ENCODE measurements at places on chromosomes 13 and 19.

DNA sequence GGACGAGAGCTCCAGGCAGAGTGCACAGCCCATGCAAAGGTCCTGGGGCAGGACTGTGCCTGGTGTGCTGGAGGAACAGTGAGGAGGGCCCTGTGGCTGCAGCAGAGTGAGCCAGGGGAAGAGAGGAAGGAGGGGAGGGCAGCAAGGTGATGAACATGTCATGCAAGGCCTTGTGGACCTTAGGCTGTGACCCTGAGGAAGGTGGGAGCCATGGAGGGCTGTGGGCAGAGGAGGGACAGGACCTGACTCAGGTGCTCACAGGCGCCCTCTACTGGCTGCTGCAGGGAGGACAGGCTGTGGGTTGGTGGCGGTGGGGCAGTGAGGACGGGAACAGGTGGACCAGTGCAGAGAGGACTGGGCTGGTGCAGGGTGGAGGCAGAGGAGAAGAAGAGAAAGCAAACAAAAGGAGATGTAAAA lies 170.3 kb downstream of the PTPRS start:
- no peak for DNase-seq

DNA sequence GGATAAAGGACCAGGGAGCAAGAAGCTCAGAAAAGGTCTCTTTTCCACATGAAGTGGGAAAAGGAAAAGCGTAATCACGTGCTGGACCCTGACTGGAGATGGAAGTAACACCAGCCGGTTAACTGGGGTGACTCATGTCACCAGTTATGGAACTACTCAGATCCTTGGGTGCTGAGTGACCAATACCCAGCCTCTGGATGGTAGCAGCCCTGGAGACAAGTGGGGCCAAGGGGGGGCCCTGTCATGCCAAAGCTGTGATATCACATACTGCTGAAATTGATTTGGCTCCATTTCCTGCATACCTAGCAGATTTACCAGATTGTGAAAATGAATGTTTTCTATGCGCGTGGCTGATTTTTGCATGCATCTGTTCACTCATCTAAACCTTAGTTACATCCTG lies 158.9 kb downstream of the ZIC5 start:
- no peak for DNase-seq

- DNase-seq = no peak
Measured at GRCh38 chr13:59770451-59770850, 393.3 kb downstream of the DIAPH3 start.

DNA sequence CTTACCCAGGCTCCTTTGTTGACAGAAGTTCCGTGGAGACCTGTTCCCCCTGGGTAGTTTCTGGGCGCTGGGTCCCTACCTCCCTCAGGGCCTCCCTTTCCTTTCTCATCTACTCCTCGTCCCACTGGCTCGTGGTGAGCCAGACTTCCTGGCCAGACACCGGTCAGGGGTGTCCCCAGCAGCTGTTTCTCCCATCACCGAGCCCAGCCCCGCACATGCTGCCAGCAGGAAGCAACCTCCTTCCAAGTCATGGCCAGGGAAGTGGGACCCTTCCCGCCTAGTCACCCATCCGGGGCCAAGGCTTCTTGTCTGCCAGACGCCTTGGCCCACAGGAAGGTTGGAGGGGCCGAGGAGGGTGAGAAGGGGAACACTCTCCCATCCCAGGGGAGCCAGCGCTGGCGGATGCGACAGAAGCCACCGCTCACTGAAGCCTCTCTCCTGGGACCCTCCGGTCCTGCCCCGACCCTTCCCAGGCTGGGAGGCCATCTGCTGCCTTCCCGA lies 5.7 kb downstream of the PAK4 start:
- DNase-seq = no peak

GRCh38 chr13:110015253-110015652 lies 228.9 kb upstream of the IRS2 start:
- DNase-seq = no peak

DNA sequence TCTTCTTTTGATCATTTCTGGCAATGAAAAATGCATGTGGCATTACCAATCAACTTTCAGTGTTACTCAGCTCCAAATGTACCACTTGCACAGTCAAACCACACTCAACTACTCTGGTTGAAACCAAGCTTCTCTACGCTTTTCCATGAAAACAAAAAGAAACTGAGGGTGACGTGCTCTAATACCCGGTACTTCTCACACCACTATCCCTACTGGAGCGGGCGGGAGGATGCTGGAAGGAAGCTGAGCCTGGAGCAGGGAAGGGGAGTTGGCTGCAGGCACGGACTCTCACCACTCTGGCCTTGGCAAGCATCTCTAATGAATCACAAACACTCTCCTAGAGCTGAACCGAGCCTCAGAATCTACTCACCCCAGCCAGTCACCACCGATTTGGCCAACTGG lies 48.2 kb downstream of the STK24 start:
- no peak for DNase-seq

GRCh38 chr13:76293751-76294150 lies 592.5 kb downstream of the KCTD12 start:
- DNase-seq = no peak

All from AML-193 (cell line).